ENCODE measurements at places on chromosomes 16 and 17. TPM values are rescaled to one million over a fixed set of nuclear protein-coding genes. Genes with fewer than 3 reads are reported as not detected.
A peak's percentile ranks its signal among the peaks of the same experiment; 100 is the strongest.

DNA sequence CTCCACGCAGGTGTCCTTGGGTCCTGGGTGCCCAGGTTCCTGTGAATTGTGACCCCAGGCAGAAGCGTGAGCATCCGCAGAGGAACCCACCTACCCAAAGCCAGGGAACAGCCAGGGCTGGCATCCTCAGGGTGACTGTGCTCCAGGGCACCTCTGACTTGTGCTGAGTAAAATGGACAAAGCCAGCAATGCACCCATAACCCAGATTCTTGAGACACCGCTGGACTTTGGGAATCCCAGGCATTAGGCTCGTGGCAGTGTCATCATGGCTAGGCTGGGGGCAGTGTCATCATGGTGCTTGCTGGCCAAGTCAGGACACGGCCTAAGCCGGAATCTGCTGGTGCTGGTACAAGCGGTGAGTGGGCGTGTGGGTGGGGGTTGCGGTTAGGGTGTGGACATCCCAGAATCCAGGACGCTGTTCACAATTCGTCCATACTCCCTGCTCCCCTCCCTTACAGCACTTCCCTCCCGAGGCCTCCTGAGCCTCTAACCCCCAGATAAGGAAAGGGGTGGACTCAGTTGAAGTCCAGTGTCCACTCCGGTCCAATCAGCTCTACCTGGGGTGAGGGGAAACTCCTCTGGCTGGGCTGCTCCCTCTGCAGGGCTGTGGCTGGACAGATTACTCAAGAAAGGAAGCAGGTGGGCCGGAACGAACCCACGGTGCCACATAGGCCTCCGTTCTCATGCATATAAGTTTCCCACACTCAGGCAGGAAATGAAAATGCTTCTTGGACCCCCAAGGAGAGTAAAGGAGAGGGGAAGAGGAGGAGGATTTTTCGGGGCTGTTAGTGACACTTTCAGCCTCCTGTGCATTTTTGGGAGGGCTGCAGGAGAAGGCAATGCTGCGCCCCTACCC, 138.9 kb downstream of the SEC14L1 start:
- no peak overlapping the region for H3K27ac ChIP-seq
- H3K4me1 ChIP-seq = peaks cover 15% of the 10 kb centered on the region
- H3K36me3 ChIP-seq = no peaks in the 10 kb centered on the region
- peaks cover 50% of the 10 kb centered on the region for H3K27me3 ChIP-seq
- DNase-seq = no peak

GRCh38 chr17:8041249-8041928, 2.5 kb downstream of the ALOX15B start:
- H3K27me3 ChIP-seq = peaks cover 26% of the 10 kb centered on the region
- no peak overlapping the region for H3K4me3 ChIP-seq
- peak; percentile 81 for DNase-seq
- peaks cover 2% of the 10 kb centered on the region for H3K4me1 ChIP-seq
- no peaks in the 10 kb centered on the region for H3K36me3 ChIP-seq

DNA sequence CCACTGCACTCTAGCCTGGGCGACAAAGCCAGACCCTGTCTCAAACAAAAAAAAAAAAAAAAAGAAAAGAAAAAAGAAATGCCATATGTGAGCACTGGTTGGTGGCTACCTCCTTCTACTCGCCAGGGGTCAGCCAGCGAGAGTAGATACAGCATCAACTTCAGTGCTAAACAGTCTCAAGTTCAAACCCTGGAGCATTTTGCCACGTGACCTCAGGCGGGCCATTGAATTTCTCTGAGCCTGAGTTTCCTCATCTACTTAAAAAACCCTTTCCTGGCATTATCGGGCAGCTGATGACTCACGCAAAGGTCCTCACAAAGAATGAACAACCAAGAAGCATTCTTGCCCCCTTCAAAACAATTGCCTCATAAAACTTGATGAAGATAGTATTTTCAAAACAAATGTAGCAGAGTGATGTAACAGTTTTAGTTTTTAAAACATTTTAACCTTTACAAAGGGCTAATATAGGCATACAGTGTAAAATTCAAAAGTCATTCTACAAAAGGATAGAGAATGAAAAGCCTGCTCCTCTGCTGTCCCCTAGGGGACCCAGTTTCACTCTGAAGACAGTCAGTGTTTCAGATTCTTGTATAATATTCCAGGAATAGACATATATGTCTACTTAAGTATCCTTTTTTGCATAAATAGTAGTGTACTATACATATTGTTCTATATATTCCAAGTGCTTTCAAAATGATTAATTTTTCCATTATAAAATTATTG, 28.4 kb downstream of the DNAH2 start:
- H3K27ac ChIP-seq = no peak overlapping the region
- H3K4me1 ChIP-seq = no peaks in the 10 kb centered on the region
- H3K27me3 ChIP-seq = peaks cover 18% of the 10 kb centered on the region
- no peak overlapping the region for H3K4me3 ChIP-seq
- H3K36me3 ChIP-seq = no peaks in the 10 kb centered on the region
- DNase-seq = no peak

GRCh38 chr16:4734063-4734729, at the start of the genes ANKS3 and DNAAF8:
TSS of gene ANKS3 (minus strand) at chr16:4734271. CDS start at chr16:4730149, 4,122 bp downstream.
TSS of gene DNAAF8 (plus strand) at chr16:4734537. CDS start at chr16:4736515, 1,978 bp downstream.
- H3K36me3 ChIP-seq = peaks cover 2% of the 10 kb centered on the region
- peak within 1 kb of the TSS; percentile 93 for H3K4me3 ChIP-seq
- DNase-seq = peak; percentile 96
- peaks cover 13% of the 10 kb centered on the region for H3K4me1 ChIP-seq
- no peaks in the 10 kb centered on the region for H3K27me3 ChIP-seq

- DNase-seq = peak; percentile 87
- no peak overlapping the region for H3K27ac ChIP-seq
- H3K27me3 ChIP-seq = peaks cover 50% of the 10 kb centered on the region
- H3K4me1 ChIP-seq = peaks cover 13% of the 10 kb centered on the region
- H3K36me3 ChIP-seq = peaks cover 5% of the 10 kb centered on the region
Measured at GRCh38 chr17:1229349-1229899, 40.8 kb upstream of the BHLHA9 start.

- H3K27me3 ChIP-seq = no peaks in the 10 kb centered on the region
- H3K36me3 ChIP-seq = peaks cover 19% of the 10 kb centered on the region
- no peak overlapping the region for H3K4me3 ChIP-seq
- no peak for DNase-seq
- no peak overlapping the region for H3K27ac ChIP-seq
Measured at GRCh38 chr17:14007951-14008350, 61.4 kb upstream of the COX10 start.

- peaks cover 10% of the 10 kb centered on the region for H3K4me1 ChIP-seq
- peak within 1 kb of the TSS; percentile 69 for H3K4me3 ChIP-seq
- no peaks in the 10 kb centered on the region for H3K36me3 ChIP-seq
- peaks cover 28% of the 10 kb centered on the region for H3K27me3 ChIP-seq
- DNase-seq = peak; percentile 87
Measured at GRCh38 chr16:1333149-1333812, at the start of gene BAIAP3. TSS of gene BAIAP3 (plus strand) at chr16:1333645. CDS start at chr16:1338550, 4,905 bp downstream.

DNA sequence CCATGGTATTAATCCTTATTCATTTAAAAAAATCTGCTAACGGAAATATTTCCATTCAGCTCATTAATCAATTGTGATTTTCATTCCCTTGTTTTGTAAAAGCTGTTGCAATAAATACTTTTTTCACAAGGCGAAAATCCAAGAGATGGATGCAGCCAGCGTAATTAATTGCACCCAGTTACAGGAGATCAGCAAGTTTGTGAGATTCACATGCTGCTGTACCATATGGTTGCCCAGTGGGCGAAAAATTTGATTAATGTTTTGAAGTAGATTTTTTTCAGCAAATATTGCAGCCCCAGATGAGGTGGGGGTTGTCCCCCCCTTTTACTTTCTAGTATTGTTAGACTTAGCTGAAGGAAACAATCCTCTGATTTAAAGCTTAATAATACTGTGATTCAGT, 186.6 kb downstream of the WWOX start:
- no peaks in the 10 kb centered on the region for H3K27me3 ChIP-seq
- no peak overlapping the region for H3K27ac ChIP-seq
- no peaks in the 10 kb centered on the region for H3K36me3 ChIP-seq

DNA sequence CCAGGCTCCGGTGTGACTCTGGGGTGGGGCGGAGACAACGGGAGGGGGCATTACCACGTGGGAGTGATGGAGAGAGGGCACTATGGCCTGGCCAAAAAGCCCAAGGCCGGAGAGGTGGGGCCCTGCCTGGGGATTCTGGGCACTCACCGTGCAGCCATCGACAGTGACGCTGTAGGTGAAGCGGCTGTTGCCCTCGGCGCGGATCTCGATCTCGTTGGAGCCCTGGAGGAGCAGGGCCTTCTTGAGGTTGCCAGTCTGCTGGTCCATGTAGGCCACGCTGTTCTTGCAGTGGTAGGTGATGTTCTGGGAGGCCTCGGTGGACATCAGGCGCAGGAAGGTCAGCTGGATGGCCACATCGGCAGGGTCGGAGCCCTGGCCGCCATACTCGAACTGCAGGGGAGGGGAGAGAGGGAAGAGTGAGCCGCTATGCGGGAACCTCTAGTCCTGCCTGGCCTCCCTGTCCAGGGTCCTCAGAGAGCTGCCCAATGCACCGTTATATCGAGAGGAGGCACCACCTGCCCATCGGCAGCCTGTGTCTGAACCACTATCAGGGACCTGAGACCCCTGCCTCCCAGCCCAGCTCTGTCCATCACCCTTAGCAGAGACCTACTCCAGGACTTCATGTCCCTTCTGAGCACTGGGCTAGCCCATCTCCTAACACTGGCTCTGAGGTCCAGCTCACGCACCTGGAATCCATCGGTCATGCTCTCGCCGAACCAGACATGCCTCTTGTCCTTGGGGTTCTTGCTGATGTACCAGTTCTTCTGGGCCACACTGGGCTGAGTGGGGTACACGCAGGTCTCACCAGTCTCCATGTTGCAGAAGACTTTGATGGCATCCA, 15.6 kb downstream of the COL1A1 start:
- peaks cover 12% of the 10 kb centered on the region for H3K4me1 ChIP-seq
- no peak overlapping the region for H3K27ac ChIP-seq
- no peak overlapping the region for H3K4me3 ChIP-seq

DNA sequence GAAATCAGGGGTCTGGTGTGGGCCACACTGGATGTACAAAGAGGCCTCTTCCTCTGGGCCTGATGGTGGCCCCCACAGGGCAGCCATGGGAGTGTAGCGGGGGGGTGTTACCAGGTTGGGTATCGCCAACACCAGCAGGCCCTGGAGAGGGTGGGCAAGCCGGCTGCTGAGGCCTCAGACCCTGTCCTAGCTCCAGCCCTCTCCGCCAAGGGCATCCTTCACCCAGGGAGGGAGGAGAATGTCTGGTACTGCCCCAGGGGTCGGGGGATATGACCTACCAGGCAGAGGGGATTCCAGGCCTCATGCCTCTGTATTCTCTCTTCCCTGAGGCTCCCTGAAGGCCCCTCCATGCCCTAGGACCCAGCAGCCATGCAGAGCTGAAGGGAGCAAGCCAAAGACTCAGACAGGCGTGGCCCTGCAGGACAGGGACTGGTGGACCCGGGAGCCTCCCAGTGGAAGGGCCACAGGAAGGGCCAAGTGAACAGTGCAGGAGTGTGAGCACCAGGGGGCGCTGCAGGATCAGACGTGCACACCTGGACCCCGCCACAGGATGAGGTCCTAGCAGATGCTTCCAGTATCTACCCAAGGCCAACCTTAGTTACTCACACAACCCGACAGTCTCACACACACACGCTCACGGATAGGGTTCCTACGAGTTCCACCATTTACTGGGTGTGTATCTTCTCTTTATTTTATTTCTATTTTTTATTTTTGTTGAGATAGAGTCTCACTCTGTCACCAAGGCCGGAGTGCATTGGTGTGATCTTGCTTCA, 10.9 kb upstream of the CES4A start:
- peaks cover 5% of the 10 kb centered on the region for H3K36me3 ChIP-seq
- H3K27ac ChIP-seq = peak overlapping the region; percentile 85
- peak overlapping the region; percentile 22 for H3K4me3 ChIP-seq
- peaks cover 49% of the 10 kb centered on the region for H3K4me1 ChIP-seq
- peak; percentile 97 for DNase-seq

DNA sequence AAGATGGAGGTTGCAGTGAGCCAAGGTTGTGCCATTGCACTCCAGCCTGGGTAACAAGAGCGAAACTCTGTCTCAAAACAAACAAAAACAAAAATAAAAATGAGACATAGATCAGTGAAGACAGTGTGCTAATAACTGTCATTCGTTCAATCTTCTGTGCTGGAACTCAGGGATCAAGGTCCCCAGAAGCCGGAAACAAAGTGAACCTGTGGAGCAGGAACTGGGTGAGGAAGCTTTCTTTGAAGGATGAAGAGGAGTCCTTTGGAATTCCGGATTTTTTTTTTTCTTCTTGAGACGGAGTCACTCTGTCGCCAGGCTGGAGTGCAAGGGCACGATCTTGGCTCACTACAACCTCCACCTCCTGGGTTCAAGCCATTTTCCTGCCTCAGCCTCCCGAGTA, 2.1 kb upstream of the SLC2A4 start:
- peaks cover 10% of the 10 kb centered on the region for H3K4me1 ChIP-seq
- no peak for DNase-seq
- H3K36me3 ChIP-seq = no peaks in the 10 kb centered on the region

DNA sequence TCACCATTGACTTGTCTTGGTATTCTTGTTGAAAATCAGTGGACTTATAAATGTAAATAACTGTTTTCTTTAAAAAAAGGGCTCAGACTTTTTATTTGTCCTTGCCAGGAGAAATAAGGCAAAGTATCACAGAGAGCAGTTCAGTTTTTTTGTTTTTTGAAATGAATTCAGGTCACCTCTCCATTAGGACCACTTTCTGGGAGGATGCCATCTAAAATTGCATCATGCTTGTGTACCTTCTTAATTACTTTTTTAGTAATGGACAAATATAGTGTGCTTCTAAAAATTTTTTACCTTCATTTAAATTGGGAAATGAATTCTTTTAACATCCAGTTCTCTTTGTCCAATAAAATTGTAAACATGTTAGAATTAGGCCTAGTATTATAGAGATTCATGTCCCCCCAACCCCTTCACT, 210.0 kb downstream of the BCAS3 start:
- H3K4me3 ChIP-seq = peak overlapping the region; percentile 12
- no peaks in the 10 kb centered on the region for H3K36me3 ChIP-seq
- no peak overlapping the region for H3K27ac ChIP-seq
- H3K4me1 ChIP-seq = no peaks in the 10 kb centered on the region
- H3K27me3 ChIP-seq = no peaks in the 10 kb centered on the region

GRCh38 chr17:149231-149630, 11.9 kb downstream of the SCGB1C2 start:
- H3K4me1 ChIP-seq = no peaks in the 10 kb centered on the region
- no peaks in the 10 kb centered on the region for H3K27me3 ChIP-seq
- DNase-seq = peak; percentile 32

- H3K4me3 ChIP-seq = no peak overlapping the region
- DNase-seq = no peak
- H3K4me1 ChIP-seq = peaks cover 75% of the 10 kb centered on the region
- no peak overlapping the region for H3K27ac ChIP-seq
Measured at GRCh38 chr17:46139432-46140210, 53.6 kb downstream of the KANSL1 start.

GRCh38 chr17:42618442-42619150, 9.1 kb downstream of the TUBG1 start:
- peaks cover 10% of the 10 kb centered on the region for H3K4me1 ChIP-seq
- peaks cover 20% of the 10 kb centered on the region for H3K36me3 ChIP-seq
- H3K4me3 ChIP-seq = no peak overlapping the region
- no peak overlapping the region for H3K27ac ChIP-seq

Gene PTRH2
- 50.3 TPM for total RNA-seq

Gene PRSS33
- total RNA-seq = not detected

Gene SLC6A2
- not detected for total RNA-seq

Gene PRKCB
- 79.9 TPM for total RNA-seq

Gene CFAP52
- total RNA-seq = not detected
